ENCODE measurements at places on chromosomes 11 and 22. TPM values are rescaled to one million over a fixed set of nuclear protein-coding genes. Genes with fewer than 3 reads are reported as not detected.

SLC15A3 gene
- polyA plus RNA-seq = 15.8 TPM

TREH gene
- polyA plus RNA-seq = 5.1 TPM

NELL1 gene
- not detected for polyA plus RNA-seq

NLRP14 gene
- not detected for polyA plus RNA-seq

HSPB2 gene
- 6.1 TPM for polyA plus RNA-seq

RASGRP2 gene
- 35.0 TPM for polyA plus RNA-seq

CD59 gene
- polyA plus RNA-seq = 465 TPM

KCNC1 gene
- polyA plus RNA-seq = 0.60 TPM

TSG101 gene
- 208 TPM for polyA plus RNA-seq

DNA sequence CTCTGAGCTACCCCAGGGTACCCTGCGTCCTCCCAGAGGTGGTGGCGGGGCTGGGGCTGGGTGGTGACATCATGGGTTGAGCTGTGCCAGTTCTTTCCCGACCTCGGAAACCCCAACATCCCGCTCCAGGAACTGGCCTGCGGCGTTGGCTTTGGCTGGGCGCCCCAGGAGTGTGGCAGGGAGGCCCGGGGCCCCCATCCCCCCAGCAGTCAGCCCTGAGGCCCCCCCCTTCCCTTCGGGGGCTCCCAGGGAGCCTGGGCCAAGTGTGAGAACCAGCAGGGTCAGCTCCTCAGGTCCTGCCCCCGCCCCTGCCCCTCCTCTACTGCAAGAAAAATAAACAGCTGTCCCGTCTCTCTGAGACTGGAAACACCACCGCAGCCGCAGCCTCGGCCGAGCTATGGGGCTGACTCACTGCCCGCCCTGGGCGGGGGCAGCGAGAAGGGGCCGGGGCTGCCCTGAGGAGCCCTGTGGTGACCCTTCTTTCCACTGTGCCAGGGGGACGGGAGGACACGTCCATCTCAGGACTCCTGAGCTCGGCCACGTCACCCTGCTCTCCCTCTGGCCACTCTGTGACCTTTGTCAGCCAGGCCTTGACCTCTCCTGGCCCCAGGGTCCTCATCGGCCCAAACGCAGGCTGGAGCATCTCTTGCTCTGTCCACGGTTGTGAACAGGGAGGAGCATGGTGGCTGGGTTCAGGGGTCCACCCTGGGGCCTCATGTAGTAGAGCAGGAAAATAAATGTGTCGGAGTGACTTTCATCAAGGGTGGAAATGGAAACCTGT is 73.4 kb downstream of the WNT7B start:
- peak; percentile 48 for DNase-seq

- DNase-seq = no peak
Measured at GRCh38 chr11:114472661-114473060, 33.4 kb downstream of the REXO2 start.

- peak; percentile 24 for DNase-seq
Measured at GRCh38 chr11:114170226-114170625, 110.7 kb downstream of the ZBTB16 start.

DNA sequence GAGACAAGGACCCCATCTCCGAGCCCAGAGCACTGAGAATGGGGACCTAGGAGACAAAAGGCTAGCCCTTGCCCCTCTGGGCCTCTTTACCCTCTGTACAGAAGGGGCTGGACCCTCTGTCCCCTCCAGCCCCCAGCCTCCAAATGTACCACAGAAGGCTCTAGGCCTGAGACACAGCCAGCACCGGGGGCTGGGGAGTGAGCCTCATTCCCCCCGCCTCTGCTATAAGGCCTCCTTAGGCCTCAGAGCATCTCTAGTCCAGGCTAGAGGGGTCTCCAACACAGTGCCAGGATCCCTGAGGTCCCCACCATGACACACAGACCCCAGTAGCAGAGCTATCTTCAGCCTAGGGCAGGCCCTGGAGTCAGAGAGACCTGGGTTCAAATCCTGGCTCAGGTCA is 4.8 kb downstream of the SMTN start:
- no peak for DNase-seq

- peak; percentile 56 for DNase-seq
Measured at GRCh38 chr11:94732617-94733281, 35.4 kb upstream of the AMOTL1 start.

Measured in adrenal gland (tissue), 19 donors.